ENCODE measurements at places on chromosomes 7 and 10.
A peak's percentile ranks its signal among the peaks of the same experiment; 100 is the strongest.

DNA sequence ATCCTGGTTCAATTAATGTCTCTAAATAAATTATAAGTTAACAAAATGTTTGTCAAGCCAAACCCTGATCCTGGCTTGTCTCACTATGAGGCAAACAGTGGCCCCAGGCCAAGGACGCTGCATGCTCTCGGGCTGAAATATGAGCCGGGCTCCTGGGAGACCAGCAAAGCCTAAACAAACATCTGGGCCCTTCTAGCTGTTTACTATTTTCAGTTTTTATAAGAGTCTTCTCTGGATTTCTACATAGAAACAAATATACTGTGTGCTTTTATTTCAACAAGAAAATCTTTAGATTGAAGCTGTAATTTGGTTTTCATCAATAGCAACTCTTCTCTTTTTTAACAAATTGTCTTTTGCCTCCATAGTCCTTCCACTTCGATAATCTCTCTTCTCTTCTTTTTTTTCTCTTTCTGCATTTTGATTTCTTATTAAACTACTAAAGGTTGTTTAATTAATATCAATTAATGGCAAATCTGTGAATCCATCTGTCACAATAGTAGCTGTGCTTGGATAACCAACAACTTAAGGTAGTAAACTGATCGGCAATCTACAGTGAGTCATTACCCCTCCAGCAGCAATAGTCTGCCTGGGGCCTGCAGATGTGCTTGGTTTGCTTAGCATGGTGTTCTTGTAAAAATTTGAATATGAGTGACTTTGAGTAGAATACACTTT lies 83.3 kb upstream of the DNAJC1 start:
- H3K27me3 ChIP-seq: peaks cover 10% of the 10 kb centered on the region
- DNase-seq: no peak
- no peaks in the 10 kb centered on the region for H3K36me3 ChIP-seq
- no peak overlapping the region for H3K27ac ChIP-seq

- no peaks in the 10 kb centered on the region for H3K4me1 ChIP-seq
- H3K36me3 ChIP-seq: no peaks in the 10 kb centered on the region
- H3K27me3 ChIP-seq: peaks cover 3% of the 10 kb centered on the region
- H3K4me3 ChIP-seq: no peak overlapping the region
Observed at GRCh38 chr7:78197447-78197846, 398.9 kb downstream of the PHTF2 start.

- peaks cover 5% of the 10 kb centered on the region for H3K27me3 ChIP-seq
- H3K27ac ChIP-seq: peak overlapping the region; percentile 74
- peaks cover 13% of the 10 kb centered on the region for H3K4me1 ChIP-seq
- no peaks in the 10 kb centered on the region for H3K36me3 ChIP-seq
- DNase-seq: peak; percentile 71
- peak overlapping the region; percentile 43 for H3K4me3 ChIP-seq
Observed at GRCh38 chr7:142323706-142324105, 65.8 kb upstream of the PRSS58 start.

DNA sequence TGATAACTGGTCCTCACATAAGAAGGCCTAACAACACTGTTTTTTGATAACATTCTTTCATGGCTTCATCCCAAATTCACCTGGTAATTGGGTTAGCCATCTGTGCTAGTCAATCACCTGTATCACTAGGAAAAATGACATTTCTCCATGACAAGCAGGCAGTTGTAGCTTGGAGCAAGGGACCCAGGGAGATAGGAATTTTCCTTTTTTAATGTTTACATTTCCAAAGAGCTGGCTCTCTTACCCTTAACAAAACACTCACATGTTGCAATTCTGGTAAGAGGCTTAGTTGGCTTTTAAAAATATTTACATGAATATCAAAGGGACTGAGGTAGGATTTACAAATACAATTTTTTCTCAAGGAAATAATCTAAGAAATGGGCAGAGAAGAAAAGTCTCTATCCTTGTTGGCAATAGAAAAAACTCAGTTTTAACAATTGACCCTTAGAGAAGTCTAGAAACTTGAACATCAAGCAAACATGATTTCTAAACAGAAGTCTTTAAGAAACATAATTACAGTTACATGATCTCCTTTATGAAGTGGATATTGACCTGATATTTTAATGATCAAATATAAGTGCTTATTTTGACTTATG lies 16.1 kb upstream of the AKR1C1 start:
- H3K36me3 ChIP-seq: no peaks in the 10 kb centered on the region
- no peak overlapping the region for H3K4me3 ChIP-seq
- no peak overlapping the region for H3K27ac ChIP-seq
- H3K27me3 ChIP-seq: no peaks in the 10 kb centered on the region
- no peaks in the 10 kb centered on the region for H3K4me1 ChIP-seq

DNA sequence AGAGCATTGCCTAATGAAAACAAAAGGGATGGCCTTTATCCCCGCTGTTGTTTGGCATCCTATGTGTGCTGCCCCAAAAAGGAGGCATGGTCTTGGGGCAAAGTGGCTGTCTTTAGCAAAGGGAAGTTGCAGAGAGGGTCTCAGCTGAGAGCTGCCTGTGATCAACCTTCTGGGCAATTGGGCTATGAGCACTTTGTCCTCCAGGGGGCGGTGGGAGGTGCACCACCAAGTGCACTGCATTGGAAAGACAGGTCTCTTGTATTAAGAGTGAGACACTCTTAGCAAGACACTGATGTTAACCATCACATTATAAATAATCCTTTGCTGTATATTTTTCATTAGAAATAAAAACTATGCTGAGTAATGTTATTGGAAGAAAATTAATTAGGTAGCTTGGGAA lies 314.8 kb downstream of the POM121L12 start:
- H3K27ac ChIP-seq: no peak overlapping the region
- no peak overlapping the region for H3K4me3 ChIP-seq
- H3K4me1 ChIP-seq: no peaks in the 10 kb centered on the region
- DNase-seq: no peak
- H3K36me3 ChIP-seq: no peaks in the 10 kb centered on the region

- no peak overlapping the region for H3K4me3 ChIP-seq
- H3K27ac ChIP-seq: no peak overlapping the region
- peaks cover 16% of the 10 kb centered on the region for H3K36me3 ChIP-seq
- no peaks in the 10 kb centered on the region for H3K27me3 ChIP-seq
Observed at GRCh38 chr10:129626309-129626708, 159.3 kb downstream of the MGMT start.

- H3K27ac ChIP-seq: no peak overlapping the region
- H3K27me3 ChIP-seq: peaks cover 2% of the 10 kb centered on the region
- no peaks in the 10 kb centered on the region for H3K36me3 ChIP-seq
- H3K4me3 ChIP-seq: no peak overlapping the region
Observed at GRCh38 chr10:124142960-124143359, 49.6 kb upstream of the CHST15 start.

GRCh38 chr10:102546606-102547320 lies 43.0 kb downstream of the SUFU start:
- no peak overlapping the region for H3K4me3 ChIP-seq
- no peak for DNase-seq
- H3K4me1 ChIP-seq: peaks cover 1% of the 10 kb centered on the region
- no peak overlapping the region for H3K27ac ChIP-seq
- H3K27me3 ChIP-seq: no peaks in the 10 kb centered on the region
- H3K36me3 ChIP-seq: peaks cover 8% of the 10 kb centered on the region

GRCh38 chr7:136045181-136045580 lies 68.0 kb upstream of the MTPN start:
- H3K27ac ChIP-seq: no peak overlapping the region
- no peak overlapping the region for H3K4me3 ChIP-seq
- H3K36me3 ChIP-seq: peaks cover 2% of the 10 kb centered on the region
- H3K27me3 ChIP-seq: no peaks in the 10 kb centered on the region

Data from activated naive CD8-positive, alpha-beta T cell treated with anti-CD3 and anti-CD28 coated beads, Interleukin-2, amount 10 ng/mL, durations not matched to agents 7 days and 5 days (primary cell).